SK-N-DZ (cell line): ENCODE measurements at places on chromosomes 3 and 15.

GRCh38 chr3:112814266-112814665 lies 32.4 kb downstream of the CD200R1L start:
- no peak for DNase-seq

DNA sequence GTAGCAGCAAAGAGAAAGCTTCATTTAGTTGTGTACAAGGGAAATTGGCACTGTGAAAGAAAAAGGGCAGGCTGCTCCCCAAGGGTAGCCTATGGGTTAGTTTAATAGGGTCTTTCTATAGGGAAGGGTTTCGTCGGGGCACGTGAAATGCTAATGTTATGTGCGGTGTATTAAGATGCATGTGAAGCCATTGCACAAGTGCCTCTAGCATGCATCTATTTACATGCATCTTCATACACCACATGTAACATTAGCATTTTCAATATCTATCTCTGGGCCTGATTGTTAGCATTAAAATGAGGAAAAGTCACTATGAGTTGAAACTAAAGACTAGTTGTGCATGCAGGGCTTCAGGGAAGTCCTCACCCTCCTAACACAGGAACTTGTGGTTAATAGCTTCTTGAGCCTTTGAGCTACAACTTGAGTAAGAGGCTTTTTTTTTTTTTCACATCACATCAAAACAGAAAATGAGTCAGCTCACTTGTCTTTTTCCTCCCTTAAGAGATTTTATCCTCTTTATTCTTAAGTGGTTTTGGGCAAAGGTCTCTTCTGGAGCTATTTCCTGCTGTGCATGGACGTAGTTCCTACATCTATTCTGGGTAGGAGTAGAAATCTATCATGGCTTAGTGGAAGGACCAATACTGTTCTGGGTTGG lies 613.4 kb downstream of the ZPLD1 start:
- DNase-seq = no peak

DNA sequence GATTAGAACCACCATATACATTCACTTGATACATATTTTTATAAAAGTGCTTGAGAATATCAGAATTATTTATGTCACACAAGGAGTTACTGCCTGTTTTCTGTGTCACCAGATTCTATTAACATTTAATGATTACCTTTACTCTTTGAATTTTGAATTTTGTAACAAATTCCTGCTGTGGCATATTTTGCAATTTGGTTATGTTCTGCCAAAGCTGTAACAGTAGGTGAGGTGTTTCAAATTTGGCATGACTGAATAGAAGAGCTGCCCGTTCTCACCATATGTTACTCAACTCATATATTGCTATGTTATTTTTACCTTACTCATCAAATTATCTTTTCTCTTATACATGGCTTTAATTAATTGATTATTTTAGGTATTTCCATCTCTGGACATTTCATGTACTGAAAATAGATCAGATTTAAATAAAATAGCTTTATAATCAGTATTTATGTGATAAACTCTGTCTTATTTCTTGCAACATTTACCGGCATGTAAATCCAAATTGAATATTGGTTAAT lies 18.9 kb downstream of the PML start:
- no peak for DNase-seq

- no peak for DNase-seq
Observed at GRCh38 chr3:150145659-150146058, 175.0 kb upstream of the PFN2 start.

DNA sequence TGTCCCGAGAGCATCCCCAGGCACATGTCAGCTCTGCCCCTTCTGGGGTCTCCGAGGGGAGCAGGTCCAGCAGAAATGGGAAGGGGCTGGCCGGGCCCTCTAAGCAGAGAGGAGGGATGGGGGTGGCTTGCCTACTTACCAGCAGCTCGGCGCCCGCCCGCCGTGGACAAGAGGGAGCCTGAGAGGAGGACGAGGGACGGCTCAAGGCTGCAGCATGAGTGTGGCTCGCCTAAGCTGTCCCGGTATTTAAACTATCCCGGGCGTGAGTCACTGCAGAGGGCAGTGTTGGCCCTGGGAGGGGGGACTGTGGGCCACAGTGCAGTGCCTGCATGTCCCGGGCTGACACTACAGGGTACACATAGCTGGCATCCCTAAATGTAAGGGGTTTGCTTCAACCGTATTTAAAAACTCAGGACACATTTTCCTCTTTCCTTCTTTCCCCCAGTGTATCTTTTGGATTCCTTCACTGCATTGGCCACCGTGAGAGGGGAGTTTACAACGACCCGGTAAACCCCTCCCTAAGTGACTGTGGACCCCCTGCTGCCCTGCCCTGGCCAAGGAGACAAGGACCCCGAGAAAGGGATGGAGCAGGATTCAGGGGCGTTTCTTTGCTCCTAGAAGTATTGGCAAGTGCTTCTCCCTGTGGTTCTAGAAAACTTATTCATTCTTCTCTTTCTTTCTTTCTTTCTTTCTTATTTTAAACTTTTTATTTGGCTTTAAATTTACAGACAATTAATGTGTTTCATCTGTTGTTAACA lies at the start of gene LRRC15:
Gene LRRC15, minus strand, starts transcription at position 222 of the 758 bp plus-strand sequence. CDS start 8,700 bp downstream, outside the sequence.
- DNase-seq = no peak

DNA sequence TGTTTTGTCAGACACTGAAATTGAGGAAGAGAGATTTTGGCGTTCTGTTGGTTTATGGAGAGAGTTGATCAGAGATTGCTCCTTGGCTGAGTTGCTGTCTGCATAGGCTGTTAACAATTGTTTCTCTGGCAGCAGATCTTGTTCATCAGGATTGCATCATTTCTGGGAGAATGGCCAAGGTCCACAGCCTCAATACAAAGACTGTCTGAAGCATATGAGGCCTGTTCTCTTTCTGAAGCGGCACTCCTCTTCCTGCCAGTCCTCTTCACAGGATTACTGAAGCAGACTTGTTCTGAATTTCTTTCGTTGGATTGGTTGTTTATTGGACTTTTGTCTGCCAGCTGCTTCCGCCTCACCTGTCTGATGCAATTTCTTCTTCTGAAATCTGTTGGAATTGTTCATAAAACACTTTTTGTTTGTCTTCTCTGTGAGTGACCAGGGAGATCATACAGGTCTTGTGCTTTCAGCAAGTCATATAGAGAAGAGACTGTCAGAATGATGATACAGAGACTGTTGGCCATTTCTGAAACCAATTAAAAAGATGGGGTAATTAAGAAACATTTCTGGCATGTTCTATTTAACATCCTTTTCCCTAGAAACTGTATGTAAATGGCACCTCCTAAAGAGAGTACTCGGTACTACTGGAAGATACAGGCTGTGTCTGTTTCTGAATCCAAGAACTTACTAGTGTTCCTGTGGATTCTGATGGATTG lies 25.5 kb downstream of the SETD5 start:
- DNase-seq = peak; percentile 83

- DNase-seq = no peak
Observed at GRCh38 chr3:35523838-35524237, 115.5 kb upstream of the ARPP21 start.

DNA sequence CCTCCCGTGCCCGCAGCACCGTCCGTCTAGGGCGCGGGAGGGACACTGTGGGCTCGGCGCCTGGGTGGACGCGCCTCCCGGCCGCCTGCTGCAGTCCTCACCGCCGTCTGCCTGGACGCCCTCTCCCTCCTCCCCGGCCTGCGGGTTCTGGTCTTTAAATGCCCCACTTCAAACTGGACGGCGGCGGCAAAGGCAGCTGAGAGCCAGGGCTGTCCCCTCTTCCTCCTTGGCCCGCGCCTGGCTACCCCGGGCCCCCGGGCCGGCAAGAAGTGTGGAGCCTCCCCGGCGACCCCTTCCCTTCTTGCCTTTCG lies 426 bp downstream of the CBLB start:
- DNase-seq = peak; percentile 57

DNA sequence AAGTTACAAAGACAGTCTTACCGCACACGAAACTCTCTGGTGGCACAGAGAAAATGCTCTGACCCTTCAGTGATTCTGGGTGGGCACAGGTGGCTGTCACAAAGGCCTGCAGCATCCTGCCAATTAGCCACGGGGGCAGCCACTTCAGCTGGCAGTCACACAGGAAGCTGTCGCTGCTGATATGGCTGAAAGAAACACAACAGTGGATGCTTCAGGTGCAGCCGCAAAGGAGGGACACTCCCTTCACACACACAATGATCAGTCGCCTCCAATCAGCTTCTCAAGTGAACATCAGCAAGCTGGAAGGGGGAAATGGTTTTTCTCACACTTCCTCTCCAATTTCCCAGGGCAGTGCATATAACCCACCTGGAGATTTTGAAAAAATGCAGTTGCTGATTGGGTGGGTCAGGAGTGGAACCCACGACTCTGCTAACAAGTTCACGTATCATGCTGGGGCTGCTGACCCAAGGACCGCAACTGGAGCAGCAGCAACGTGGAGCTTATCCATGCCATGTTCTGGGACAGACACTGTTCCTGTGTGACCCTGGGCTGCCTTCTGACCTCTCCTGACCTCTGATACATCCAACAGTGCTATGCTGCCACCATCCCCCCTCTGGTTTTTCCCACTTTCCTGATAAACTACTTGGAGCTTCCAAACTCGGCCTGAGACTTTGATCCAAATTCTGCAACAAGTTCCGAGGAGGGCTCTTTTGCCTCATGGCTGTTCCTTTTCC lies 106.6 kb downstream of the LRIG1 start:
- DNase-seq = no peak

DNA sequence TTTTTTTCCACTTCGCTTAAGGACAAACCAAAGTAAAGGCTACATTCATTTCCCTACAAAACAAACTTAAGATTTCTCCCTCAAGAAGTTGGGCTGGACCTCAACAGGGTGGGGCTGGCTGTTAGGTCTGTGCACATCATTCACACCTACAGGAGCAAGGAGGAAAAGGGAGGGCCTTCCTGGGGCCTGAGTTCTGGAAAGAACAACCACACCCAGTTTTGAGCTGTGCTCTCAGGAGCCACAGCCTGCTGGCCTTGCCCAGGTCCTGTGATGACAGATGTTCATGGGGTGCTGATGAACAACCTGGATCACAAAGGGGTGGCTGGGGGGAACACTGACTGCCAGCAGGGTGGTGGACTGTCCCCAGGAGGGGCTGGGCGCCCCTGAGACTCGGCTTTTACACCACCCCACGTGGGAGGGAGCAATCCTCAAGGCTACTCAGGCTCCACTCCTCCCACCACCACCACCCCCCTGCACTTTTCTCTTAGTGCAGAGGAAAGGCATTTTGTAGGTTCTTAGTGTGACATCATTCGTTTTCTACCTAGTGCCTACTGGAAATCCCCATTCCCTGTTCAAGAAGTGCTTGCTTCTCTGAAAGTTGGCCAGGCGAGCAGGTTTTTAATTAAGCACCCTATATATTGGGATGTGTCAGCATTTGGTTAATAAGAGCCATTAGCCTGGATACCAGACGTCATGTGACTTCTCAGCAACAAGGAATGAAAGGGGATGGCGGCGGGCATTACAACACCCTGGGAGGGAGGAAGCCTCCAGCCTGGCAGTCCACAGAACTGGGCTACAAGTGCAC lies 35.7 kb downstream of the CCNB2 start:
- DNase-seq = no peak

DNA sequence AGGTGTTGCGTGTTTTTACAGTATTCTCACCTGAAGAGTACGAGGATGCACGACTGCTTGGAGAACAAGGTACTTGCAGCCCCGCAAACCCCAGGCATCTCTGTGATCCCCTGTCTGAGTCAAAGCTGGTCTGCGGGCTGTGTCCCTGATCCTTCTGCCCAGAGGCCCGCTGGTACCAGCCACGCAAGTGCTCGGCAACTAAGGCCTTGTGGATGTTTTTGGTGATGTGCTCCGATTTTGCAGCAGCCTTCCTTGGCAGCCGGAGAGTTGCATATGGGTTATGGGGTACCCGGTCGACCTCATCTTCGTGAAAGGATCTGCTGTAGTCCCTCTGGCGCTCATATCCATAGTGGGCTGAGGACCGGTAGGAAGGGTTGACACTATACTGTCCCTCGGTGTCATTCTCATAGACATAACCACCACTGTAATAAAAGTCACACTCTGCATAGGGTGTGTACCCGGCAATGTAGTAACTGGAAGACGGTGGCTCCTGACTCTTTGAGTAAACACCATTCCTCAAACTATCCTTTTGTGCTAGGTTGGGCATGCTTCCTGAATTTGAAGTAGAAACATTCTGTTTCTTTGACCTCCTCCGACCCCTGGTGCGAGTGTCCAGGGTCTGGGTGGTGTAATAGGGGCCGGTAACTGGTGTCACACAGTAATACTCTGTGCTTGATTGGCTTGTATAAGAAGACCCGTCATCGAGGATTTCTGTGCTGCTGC lies 58.6 kb upstream of the LMOD3 start:
- DNase-seq = no peak

DNA sequence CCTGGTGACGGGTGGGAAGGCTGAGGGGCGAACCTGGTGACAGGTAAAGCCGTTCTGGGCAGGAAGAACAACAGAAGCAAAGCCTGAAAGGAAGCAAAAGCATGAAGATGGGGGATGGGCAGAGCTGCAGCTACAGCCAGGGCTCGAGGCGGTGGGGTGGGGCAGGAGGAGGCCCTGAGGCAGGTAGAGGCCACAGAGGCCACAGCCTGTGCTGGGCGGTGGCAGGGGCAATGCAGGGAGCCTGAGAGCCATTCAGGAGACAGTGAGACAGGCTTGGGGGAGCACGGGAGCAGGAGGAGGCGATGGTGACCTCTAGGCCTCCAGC lies 8.2 kb downstream of the PCSK6 start:
- DNase-seq = no peak
